ENCODE measurements at places on chromosomes 5 and 9.

GRCh38 chr5:82165740-82166530 lies 112.2 kb downstream of the RPS23 start:
- peak; percentile 49 for DNase-seq

GRCh38 chr9:127575875-127576778 lies 36.0 kb upstream of the STXBP1 start:
- DNase-seq: no peak

DNA sequence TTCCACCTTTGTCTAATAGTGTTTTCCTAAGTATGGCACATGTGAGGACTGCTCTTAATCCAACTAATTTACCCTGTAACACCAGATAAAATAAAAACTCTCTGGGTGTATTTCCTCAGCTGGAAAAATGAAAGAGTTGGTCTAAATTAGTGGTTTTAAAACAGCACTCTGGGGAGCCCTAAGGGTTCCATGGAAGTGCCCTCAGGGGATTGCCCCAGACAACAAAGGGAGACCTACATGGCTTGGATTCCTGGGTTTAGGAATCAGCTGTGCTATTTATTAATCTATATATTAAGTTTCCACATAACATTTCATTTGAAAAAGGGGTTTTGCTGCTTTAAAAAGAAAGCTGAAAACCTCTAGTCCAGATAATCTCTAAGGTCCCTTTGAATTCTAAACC lies 20.2 kb downstream of the ADAMTS6 start:
- DNase-seq: no peak

- DNase-seq: no peak
Observed at GRCh38 chr9:20297646-20298084, 324.6 kb downstream of the MLLT3 start.

DNA sequence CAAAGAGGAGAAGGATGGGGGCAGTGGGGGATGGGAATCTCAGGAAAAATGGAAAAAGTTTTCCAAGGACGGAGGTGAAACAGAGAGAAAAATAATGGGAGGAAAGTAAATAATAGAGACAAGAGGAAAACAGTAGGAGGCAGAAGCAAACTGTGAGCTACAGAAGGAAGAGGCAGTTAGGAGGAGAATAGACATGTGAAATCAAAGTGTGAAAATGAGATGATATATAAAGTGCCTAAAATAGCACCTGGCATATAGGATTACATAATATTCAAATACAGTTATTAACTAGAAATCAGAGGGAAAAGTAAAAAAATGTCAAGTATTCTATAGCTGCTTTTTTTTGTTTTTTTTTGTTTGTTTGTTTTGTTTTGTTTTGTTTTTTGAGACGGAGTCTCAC lies 44.0 kb upstream of the PLIN2 start:
- no peak for DNase-seq

- no peak for DNase-seq
Observed at GRCh38 chr9:110443146-110443865, 105.6 kb upstream of the TXNDC8 start.

DNA sequence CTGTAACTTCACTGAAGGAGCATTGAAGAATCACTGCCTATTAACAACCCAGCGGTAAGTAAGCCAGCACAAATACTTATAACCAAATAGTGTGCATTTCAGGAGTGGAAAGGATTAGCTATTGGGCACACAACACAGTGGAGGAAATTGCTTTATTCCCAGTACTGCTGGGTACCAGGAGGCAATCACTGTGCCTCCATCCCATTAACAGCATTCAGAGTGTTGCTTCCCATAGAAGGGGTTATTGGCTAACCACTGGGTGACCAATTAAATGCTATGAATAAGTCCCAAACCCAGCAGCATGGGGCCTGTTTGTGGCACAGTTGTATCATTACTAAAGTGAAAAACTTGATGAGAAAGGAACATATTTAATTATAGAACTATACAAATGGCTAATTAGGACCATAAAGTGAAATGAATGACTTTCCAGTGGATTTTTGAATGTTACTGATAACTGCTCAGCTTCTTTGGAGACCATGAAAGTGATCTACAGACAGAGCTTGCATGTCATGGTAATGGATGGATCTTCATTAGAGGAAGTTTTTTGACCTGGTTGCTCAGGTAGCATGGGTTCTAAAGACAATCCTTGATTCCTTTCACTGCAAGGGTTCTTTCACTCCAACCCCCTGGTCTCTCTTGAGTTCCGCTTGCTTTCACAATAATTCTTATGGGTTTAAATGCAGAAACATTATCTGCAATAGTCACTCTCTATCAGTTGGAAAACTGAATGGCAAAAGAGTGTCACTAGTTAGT lies 413.3 kb upstream of the RORB start:
- DNase-seq: no peak

DNA sequence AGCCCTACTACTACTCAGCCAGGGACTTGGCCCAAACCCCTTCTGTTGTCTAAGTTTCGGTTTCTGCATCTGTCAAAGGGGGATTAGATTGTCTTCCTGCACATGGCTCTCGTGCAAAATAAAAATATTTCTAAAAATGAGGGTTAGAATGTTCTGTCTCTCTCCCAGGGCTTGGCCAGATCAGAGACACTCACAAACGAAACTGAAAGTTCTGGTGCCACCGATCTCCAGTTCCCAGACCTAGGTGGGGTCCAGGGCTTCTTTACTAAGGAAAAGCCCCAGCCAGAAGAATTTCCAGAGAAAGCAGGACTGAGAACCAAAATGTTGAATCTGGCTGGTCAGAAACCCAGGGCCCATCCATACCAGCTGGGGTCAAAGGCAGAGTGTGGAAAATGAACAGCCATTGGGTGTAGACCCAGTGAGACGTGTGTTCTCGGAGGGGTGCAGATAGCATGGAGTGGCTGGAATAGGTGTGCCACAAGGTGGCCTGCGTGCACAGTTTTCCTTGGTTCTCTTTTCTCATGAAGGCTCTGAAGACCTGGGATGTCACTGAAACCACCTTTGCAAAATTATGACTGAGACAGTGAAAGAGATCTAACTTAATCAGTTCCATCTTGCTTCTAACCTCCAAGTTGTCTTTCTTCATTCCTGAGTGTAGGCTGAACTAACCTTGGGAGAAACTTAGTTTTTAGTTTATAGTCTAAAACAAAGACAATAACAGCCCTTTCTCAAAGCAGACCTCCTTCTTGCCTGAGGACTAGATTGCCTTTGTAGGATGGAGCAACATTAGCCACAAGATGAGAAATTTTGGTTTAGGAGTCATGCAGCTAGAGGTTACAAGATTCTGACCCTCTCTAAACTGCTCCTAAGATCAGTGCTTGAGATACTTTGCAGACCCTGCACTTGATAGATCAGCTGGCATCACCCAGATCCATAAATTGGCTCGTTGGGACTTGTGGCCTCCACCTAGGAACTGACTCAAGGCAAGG lies 2.3 kb upstream of the SLC23A1 start:
- DNase-seq: no peak

DNA sequence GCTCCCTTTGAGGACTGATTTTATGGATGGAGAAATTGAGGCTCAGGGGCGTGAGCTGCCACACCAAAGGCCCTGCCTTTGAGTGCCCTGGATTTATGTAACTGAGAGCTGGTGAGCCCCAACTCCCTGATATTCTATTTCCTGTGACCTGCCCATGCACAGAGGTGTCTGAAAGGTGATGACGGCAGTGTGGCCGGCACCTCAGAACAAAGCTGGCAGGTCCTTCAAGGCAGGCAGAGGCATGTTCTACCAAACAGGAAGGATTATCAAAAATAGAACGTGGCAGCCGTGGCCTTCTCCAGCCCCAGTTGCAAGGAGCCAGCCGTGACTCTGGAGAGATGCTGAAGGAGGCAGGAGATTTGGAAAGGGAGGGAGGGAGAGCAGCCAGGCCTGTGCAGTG lies 36.2 kb downstream of the INSYN2B start:
- DNase-seq: no peak
